ENCODE measurements at places on chromosomes 7 and 10.

GRCh38 chr7:22201186-22201880 lies 155.6 kb downstream of the RAPGEF5 start:
- no peak for DNase-seq

DNA sequence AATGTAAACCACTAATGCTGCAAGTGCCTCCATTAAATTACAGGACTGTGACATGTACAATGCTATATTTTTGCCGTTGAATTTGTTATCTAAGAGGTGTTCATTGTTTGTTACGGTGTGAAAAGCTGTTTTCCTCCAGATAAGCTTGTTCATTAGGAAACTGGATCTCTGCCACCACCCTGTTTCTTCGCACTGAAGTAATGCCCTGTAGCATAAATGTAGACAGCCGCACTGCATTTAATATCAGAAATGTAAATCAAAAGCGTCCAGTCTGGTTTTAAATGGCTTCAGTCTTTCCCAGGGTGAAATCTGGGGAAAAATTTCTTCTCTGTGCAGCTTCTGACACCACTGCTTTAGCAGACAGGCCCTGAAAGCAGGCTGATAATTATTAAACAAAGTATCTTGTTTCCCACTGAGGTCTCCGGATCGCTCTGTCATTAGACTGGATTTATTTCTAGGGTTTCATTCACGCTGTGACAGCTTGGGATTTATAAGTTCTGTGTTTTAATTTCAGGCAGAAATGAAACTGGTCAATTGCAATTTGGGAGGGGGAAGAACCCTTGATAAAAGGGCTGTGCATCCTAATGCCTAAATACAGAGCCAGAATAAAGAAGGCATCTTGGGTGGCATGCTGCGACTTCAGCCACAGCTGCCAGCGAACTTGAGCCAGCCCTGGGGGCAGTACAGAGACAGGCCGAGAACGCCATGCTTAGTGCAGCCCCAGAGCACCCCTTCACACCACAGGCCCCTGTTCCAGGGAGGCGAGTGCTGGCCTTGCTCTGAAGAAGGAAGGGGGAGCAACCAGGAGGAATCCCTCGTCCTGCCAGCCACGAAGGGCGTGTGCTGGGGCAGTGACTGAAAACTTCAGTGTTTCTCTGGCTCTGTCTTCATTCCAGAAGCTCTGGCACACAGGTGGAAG lies 547.7 kb upstream of the GALNT17 start:
- no peak for DNase-seq

DNA sequence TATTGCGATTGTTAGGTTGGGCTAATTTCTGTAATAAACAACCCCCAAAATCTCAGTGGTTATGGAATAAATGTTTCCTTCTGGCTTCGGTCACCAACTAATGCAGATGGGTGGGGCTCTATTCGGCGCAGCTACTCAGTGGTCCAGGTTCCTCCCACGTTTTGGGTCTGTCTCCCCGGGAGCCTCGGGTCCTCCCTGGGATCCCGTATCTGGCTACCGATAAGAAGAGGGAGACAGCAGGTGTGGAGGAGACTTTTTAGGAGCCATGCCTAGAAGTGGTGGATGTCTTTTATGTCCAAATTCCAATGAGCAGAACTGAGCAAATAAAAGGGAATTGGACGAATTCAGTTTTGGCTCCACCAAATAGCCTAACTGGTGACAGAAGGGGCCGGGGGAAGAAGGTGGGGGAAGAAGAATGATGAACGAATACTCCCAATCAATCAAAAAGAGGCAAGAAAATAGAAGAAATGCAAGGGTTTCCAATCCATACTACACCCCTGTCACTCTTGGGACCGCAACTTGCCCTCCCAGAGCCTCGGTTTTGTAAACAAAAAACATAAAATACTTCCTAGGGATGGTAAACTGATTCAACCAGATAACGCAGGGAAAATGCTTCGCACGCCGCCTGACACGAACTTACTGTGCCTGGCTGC lies 498 bp upstream of the C10orf53 start:
- no peak for DNase-seq

DNA sequence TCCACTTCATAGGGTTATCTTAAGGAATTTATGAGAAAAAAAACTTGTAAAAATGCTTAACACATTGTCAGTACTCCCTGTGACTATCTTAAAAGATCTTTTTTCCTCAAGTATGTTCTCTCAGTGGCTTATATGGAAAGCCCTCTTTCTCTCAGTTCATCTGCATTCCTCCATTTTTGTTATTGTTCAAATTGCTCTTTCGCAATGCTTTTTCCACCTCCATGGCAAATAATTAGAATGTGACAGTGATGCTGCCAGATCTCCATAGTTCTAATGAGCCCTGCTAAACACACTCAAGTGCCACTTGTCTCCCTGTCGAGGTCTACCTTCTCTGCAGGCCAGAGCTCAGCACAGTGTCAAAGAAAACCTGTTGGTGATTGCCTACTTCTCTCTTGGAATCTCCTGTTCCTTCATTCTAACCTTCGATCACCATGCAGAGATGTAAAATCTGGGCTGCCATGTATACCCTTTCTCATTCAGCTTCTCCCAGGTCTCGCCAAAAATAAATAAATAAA lies 37.2 kb upstream of the ABCB5 start:
- no peak for DNase-seq

DNA sequence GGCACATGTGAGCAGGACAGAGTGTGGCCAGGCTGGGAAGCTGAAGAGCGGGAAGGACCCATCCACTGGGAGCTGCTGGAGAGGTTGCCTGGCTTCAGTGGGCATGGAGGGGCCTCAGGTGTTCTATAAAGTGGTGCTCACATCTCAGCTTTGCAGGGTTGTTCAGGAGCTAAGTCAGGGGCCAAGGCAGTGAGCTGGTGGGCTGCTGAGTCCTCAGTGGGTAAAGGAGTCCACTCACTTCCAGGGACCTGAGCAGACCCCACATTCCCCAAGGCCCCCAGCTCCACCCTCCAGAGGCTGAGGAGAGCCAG lies 28.8 kb upstream of the C10orf53 start:
- no peak for DNase-seq

DNA sequence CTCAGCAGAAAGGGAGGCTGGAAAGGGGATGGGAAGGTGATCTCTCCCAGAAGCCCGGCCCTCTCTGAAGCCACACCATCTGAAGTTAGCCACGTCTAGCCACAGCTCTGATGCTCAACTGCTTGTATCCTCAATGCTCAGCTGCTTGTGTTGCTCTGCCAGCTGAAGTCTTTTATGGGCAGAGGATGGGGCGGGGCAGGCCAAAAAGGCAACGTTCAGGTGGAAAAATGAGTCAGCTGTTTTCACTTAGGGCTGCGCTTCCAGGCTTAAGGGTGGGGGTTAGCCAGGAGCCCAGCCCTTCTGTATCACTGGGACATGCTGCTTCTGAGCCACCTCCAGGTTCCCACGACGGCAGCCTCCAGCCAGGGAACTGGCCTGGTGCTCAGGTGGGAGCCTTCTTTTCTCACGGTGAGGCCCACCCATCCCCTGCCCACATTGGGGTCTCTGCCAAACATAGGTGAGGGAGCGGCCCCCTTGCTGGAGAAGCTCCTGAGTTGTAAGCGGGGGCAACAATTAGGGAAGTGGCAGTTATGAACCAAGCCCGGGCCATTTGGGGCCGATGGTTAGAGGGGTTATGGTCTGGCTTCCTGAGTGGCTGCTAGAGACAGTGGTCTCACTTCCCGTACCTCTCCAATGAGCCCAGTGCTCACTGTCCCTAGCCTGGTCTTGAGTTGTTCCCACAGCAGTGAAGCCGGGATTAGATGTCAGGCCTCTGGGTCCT lies 44.9 kb upstream of the CNPY1 start:
- DNase-seq = no peak

DNA sequence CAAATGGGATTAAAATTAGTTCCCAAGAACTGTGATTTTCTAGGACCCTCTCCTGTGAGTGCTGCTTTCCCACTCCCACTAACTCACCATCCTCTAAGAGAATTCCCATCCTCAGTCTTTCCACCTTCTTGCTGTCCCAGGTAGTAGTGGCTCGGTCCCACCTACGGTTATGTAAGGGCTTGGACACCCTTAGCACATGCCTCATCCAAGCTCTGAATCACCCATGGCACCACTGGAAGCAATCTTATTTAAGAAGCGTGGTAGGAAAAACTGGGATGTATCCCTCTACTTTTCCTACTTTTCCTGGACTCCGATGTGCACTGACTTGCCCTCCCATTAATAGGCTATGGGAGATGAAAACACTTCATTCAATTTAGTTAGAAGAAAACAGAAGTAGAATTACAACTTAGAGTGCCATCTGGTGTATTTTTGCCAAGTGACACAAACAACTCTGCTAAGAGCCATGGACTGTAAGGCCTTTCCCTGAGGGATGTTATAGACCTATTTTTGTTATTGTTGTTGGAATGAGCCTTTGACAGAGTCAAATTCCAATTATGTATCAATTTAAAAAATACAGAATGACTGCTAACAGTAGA lies 13.7 kb upstream of the ANKRD22 start:
- DNase-seq = no peak

GRCh38 chr10:21889477-21890275 lies 113.9 kb downstream of the DNAJC1 start:
- no peak for DNase-seq

DNA sequence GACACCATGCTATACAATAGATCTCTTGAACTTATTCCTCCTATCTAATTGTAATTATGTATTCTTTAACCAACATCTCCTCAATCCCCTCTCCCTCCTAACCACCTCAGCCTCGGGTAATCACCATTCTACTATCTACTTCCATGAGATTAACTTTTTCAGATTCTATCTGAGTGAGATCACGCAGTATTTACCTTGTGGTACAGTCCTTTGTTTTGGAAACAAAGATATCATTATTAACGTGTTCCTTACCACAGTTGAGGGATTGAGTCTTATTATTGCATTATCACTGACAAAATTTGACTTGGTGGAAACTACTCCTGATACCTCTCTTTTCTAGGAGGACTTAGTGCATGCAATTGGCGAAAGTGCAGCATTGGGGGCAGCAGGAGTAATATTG lies 26.0 kb upstream of the HYAL4 start:
- DNase-seq = no peak

GRCh38 chr7:53101026-53101425 lies 65.6 kb downstream of the POM121L12 start:
- no peak for DNase-seq

DNA sequence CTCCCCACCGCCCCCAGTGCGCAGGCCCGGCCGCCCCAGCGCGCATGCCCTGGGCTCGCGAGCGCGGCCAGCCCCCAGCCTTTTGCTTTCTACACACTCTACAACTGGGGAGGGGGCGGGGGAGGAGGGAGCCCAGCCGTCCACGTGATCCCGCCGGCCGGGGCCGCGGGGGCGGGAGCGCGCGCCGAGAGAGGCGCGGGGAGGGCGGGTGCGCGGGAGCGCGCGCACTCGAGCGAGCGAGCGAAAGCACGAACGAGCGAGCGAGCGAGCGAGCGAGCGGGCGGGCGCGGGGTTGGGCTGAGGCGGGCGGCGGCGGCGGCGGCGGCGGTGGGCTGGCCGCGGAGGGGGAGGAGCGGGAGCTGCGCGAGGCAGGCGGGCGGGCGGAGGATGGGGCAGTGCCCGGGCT lies at the start of gene AUTS2:
Gene AUTS2 (plus strand): TSS at position 395 of the 406 bp plus-strand sequence. CDS start 1,179 bp downstream, outside the sequence.
- DNase-seq = no peak

DNA sequence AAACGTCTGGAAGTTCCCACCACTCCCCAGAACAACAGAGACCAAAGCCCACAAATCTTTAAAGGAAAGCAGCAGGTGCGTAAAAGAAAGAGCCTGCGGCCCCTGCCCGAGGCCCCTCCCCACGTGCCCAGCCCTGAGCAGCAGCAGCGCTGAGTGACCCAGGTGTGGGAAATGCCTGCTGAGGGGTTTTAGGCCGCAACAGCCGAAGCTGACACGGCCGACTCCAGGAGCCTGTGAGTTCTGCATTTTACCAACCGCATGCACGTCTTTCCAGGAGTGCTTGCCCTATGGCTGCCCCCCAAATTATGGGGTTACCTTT lies 1.6 kb upstream of the KNDC1 start:
- no peak for DNase-seq

DNA sequence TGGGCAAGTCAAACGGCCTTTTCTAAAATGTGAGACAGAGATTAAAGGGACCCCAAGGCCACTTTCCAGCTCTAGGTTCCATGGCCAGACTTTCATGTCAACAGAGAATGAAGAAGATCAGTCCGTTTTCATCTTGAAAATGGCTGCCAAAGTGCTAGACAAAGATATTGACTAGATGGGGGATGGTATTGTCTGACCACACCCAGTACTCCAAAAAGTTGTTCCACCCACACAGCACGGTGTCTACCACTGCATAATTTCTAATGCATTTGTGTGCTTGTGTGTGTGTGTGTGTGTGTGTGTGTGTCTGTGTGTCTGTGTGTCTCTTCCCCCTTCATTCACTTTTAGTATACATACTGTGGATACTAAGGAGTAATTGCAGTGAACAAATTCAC lies 1.3 kb downstream of the COL1A2 start:
- DNase-seq = no peak

DNA sequence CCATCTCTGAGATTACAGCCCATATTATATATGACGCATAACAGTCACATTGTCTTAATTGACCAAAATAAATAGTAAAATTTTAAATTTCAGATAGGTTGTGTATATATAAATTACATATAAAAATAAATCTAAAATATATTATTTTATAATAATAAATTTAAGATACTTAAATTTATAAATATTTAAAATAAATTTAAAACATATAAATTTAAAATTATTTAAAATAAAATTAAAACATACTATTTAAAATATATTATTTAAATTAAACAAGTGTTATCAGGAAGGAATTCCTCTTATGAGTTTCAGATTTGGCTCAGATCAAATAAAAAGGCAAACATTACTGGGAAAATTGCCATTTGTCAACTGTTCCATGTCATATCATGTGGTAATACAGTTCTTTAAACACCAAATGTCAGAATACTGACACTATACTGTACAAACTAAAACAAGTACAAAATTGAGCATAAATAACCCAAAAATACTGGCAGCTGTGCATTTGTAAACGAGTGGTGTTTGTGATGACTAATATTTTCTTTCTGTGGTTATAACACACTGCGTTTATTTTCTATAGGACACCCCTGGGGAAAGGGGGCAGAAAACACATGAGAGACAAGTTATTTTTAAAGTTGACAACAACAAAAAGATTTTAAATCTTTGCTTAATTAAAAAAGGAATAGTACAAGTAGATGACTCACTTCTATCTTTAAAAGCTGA lies 71.3 kb upstream of the DGKB start:
- DNase-seq = no peak

GRCh38 chr7:92504563-92504962 lies 23.8 kb downstream of the PEX1 start:
- DNase-seq = no peak

GRCh38 chr7:71227126-71227525 lies 95.2 kb downstream of the GALNT17 start:
- DNase-seq = no peak

DNA sequence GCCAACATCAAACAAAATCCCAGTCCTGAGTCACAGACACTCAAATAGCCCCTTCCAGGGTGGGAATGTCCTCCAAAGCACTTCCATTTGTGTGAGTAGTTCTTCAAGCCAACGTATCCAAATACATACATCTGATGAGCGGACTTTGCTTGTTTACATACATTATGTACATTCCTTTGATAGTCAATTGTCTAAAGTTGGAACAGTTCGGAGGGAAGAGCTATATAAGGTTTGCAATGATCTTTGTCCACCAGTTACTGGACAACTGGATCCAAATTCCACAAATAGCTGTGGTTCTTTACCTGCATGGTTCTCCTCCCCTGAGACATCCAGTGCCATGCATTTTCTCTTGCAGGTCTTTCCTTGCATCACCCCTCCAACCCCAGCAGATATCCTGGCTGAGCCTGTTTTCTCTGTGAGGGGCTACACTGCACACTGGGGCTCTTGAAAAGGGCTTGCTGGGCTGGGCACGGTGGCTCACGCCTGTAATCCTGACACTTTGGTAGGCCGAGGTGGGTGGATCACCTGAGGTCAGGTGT lies 4.7 kb upstream of the MGMT start:
- DNase-seq = no peak

- DNase-seq = no peak
Observed at GRCh38 chr7:1938788-1939433, 268.8 kb downstream of the ELFN1 start.
